ENCODE measurements at places on chromosomes 7 and 10. TPM values are rescaled to one million over a fixed set of nuclear protein-coding genes. Genes with fewer than 3 reads are reported as not detected.

Gene HEPACAM2
- not detected for total RNA-seq

Gene SLK
- 27.4 TPM for total RNA-seq

Gene OPN4
- not detected for total RNA-seq

Gene CH25H
- total RNA-seq: not detected

Gene RPEL1
- total RNA-seq: not detected

Gene CYTH3
- total RNA-seq: 0.66 TPM

Gene MEOX2
- total RNA-seq: not detected

Gene DGKB
- total RNA-seq: not detected

Gene WDFY4
- 1.0 TPM for total RNA-seq

Gene UCMA
- not detected for total RNA-seq

Gene CTTNBP2
- total RNA-seq: not detected

Gene LDB3
- total RNA-seq: not detected

Gene SLC25A28
- 47.8 TPM for total RNA-seq

Gene UTF1
- total RNA-seq: not detected

Gene CTNNA3
- not detected for total RNA-seq

Gene VAX1
- not detected for total RNA-seq

Gene ICA1
- 1.3 TPM for total RNA-seq

Gene PLCE1
- total RNA-seq: 0.02 TPM

Gene NPTX2
- not detected for total RNA-seq

Gene ERVW-1
- total RNA-seq: not detected

Gene MAT1A
- total RNA-seq: not detected

Gene SFTPA1
- total RNA-seq: not detected

Gene SYT15B
- 0.27 TPM for total RNA-seq

Gene INHBA
- not detected for total RNA-seq

Gene TWIST1
- total RNA-seq: 0.18 TPM

Gene SLC29A3
- 4.5 TPM for total RNA-seq

Gene HOXA10
- total RNA-seq: not detected

Gene ACSM6
- not detected for total RNA-seq

Gene ADARB2
- not detected for total RNA-seq

Gene ABCB1
- 3.7 TPM for total RNA-seq

Gene STEAP1B
- 0.18 TPM for total RNA-seq

Gene NPC1L1
- total RNA-seq: not detected

Gene LRIT2
- total RNA-seq: not detected

Gene ASCC1
- total RNA-seq: 26.1 TPM

Gene RBP3
- not detected for total RNA-seq
